CD4-positive, alpha-beta T cell treated with Interleukin-2 at 100 ng/mL for 4 hours (primary cell): ENCODE measurements at places on chromosomes 5 and 9.

DNA sequence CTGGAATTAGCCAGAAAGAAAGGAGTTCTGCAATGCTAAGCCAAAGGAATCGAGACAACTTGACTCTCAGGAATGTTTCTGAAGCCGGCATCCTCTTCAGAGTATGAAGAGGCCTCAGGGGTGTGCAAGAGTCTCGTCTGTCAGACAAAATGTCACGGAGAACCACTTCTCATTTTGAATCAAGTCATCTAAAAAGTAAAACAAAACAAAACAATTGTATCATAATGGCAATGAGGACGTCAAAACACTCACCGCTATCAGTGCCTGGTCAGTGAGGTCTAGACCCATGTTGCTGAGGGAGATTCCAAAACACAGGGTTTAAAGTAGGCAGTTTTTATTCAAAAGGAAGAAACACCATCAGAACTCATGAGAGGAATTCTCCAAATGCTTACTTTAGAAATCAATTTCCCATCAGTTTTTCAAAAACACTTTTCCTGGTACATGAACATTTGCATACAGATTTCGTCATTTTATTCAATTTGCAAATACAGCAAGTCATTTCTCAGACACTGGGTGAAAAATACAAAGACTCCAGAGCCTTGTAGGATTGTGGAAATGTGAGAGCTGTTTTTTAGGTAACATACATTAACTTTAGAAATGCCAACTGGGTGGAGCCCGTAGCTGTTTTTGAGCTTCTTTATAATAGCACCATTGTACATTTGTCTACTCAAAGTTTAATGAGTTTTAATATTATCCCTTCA lies 89.5 kb upstream of the MAP3K1 start:
- no peak for DNase-seq

- DNase-seq, result no peak
Observed at GRCh38 chr5:35044649-35045048, 3.1 kb downstream of the AGXT2 start.

DNA sequence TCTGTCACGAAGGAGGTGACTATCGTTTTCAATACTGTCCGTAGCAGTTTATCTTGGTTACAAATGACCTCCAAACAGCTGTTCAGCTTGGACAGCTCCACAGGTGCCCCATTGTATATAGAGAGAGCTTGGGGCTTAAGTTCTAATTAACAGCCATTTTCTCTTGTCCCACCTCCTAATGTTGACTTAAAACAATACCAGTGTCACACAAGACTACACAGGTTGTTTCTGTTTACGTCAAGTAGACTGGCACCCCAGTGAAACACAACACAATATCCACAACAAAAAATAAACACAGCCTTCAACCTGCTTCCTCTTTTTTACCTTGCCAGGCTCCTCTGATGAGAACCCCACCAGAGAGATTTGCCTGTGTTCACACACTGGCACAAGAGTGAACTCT lies 39.8 kb upstream of the TLE1 start:
- DNase-seq, result no peak

DNA sequence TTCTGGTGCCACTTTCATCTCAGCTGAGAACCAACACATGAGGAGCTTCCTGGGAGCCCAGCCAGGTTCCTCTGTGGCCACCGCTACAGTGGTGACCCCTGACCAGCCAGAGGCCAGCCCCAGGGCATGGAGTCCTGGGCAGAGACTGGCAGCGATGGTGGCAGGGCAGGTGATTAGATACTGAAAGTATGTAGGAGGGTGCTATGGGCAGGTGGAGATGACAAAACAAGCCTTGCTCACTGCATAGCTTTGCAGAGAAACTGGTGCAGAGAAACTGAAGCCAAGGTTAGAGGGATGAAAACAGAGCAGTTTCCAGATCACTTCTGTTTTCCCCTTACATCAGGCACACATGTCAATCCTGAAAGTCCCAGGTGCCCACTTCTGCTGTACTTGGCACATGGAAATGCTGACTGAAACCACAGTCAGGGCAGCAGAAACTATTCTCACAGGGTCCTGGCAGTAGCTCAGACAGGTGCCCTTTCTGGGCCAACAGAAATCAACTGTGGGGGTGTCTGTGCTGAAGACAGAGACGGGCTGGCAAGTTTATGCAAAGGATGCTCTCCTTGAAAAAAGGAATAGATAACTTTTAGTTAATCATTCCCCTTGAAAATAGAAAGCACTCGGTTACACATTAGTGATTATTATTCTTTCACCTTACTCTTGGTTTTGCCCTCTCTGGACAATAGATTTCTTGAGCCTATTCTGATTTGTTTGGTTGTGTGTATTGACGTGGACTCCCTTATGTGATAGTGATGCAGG lies 90.3 kb downstream of the ANKRD55 start:
- DNase-seq, result no peak

GRCh38 chr5:138967791-138968448 lies 92.8 kb upstream of the LRRTM2 start:
- no peak for DNase-seq

GRCh38 chr5:167708449-167708848 lies 583.0 kb upstream of the WWC1 start:
- no peak for DNase-seq

GRCh38 chr5:10481241-10481935 lies 39.7 kb downstream of the ROPN1L start:
- DNase-seq, result no peak

- no peak for DNase-seq
Observed at GRCh38 chr9:121207371-121207940, 5.8 kb upstream of the RAB14 start.

GRCh38 chr5:100584069-100584468 lies 48.9 kb downstream of the FAM174A start:
- no peak for DNase-seq

GRCh38 chr5:147918101-147918685 lies 11.9 kb upstream of the C5orf46 start:
- no peak for DNase-seq

GRCh38 chr9:26723486-26723885 lies 169.1 kb downstream of the CAAP1 start:
- no peak for DNase-seq

- no peak for DNase-seq
Observed at GRCh38 chr5:152689250-152689711, 284.2 kb upstream of the NMUR2 start.

DNA sequence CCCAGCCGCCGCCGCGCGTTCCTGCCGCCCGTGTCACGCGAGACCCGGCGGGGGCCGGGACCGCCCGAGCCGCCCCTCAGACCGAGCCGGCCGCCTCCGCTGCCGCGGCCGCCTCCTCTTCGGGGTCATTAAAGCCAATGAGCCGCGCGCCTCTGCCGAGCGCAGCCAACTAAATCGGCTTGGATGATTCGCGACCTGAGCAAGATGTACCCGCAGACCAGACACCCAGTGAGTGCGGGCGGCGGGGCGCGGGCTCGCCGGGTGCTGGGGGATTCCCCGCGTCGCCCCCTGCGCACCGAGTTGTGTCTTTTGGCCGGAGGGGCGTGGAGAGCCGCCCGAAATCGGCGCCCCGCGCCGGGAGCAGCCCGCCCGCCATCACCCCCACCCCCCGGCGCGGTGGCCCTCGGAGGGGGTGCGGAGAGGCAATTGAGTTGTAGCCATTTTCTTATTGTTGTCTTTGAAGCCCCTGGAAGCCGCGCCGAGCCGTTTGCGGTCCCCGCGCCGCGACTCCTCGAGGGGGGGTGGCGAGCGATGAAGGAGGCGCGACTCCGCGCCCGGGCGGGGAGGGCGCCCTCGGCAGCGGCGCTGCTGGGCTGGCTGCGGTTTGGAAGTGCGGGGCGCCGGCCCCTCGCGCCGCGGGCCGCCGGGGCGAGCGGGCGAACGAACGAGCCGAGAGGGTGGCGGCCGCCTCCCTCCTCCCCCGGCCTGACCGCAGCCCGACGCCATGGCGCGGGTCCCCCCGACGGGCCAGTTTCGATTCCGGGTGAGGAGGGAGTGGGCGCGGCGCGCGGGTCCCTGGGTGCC lies 1.0 kb downstream of the TLE4 start:
- DNase-seq, result peak; percentile 54

DNA sequence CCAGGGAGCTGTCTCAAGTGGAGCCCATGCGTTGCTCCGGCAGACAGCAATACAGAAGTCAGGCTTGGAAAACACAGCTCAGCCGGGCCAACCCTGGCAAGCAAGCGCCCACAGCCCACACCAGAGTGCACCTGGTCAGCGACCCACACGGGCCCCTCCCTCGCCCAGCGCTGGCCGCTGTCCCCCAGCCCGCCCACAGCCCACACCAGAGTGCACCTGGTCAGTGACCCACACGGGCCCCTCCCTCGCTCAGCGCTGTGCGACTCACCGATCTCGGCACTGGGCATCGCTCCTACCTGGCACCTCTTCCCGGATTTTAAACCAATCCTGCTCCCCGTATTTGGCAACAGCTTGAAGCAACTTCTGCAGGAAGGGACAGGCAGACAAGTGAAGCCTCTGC lies 12.8 kb downstream of the SNAPC4 start:
- DNase-seq, result no peak

DNA sequence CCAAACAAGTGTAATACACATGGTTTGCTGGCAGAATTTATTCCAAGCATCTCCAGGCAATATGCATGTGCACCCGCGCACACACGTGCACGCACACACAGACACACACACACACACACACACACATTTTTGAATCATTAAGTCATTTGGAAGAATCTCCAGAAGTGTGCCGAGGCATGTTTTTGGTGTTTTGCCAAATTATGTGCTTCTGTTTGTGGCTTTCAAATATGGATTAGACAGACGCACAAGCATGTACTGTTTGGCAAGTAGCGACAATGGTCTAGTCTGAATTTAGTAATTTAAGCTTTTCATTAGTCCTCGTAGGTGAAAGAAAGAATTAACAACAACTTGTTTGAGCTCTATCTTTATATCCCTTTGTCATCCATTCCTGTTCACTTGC lies 36.7 kb downstream of the NFIB start:
- no peak for DNase-seq

DNA sequence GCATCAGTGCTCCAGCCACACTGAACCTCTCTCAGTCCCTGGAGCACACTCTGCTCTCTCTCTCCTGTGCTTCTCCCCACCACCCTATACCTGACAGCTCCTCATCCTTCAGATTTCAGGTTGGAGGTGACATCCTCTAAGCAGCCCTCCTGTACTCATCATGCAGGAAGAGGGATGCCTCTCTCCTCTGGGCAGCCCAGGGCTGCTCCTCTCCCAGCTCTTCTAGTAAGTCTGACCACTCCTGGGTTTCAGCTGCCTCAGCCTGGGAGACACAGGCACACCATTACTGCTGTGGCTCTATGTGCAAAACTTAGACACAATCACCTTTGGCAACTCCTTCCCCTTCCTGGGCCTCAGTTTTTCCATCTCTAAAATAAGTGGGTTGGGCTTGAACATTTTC lies 232.4 kb upstream of the BRINP1 start:
- no peak for DNase-seq

DNA sequence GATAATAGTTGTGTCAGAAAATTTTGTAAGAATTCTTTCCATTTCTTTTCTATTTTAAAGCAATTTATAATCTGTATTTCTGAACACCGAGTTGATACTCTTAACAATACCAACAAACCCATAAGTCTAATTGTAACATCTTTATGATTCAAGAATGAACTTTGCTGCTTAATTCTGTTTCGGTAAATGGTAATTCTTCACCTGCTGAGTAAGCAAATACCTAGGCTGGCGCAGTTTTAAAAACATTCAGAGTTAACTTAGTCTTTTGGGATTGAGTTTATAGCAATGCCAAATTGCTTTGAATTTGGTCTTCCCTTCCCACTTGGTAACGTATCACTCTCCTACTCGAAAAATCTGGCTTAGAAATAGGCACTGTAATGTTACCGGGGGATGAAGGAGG lies 223.0 kb downstream of the MARCHF11 start:
- no peak for DNase-seq

DNA sequence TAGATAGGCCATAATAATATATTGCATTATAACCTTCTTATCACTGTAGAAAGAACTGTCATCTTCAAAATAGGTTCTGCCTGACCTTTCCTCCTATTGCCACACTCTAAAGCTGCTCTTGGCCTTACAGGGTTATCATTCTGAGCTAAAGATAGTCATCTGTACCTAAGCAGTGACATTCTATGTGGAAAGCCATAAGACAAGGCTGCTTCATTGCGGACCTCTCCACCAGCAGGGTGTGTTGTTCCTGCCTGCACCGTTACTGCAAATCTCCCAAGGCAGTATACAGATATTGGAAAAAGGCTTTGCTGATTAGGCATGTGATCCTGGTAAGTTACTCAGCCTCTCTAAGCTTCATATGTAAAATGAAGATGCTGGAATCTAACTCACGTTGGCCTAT lies 8.1 kb downstream of the ZNF622 start:
- DNase-seq, result no peak

GRCh38 chr9:27393054-27393846 lies 96.3 kb upstream of the EQTN start:
- DNase-seq, result no peak

DNA sequence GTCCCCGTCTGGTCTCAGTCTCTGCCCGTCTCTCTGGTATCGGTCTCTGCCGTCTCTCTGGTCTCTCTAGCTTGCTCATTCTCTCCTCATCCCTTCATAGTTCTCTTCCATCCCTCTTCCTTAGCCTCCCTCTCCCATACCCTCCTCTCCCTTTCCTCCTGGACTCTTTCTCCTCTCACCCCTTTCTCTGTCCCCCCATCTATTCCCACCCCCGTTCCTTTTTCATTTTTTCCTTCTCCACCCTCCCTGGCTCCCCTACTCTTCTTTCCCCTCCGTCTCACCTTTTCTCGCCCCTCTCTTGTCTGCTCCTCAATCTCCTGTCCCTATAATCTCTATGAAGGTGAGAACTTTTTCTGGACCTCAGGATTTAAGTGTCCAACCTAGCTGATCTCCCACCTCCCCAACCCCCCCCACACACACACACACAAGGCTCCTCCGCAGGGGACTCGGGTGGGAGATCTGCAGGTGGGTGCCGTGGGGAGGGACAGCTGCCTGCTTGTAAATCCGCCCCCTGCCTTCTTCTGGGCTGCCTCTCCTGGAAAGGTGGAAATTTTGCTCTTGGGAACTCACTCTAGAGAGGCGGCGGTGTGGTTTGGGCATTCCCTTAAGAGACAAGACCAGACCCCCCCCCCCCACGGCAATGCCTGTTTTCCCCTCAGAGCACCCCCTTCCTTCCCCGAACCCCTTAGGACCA lies 953 bp downstream of the UBE2QL1 start:
- no peak for DNase-seq

DNA sequence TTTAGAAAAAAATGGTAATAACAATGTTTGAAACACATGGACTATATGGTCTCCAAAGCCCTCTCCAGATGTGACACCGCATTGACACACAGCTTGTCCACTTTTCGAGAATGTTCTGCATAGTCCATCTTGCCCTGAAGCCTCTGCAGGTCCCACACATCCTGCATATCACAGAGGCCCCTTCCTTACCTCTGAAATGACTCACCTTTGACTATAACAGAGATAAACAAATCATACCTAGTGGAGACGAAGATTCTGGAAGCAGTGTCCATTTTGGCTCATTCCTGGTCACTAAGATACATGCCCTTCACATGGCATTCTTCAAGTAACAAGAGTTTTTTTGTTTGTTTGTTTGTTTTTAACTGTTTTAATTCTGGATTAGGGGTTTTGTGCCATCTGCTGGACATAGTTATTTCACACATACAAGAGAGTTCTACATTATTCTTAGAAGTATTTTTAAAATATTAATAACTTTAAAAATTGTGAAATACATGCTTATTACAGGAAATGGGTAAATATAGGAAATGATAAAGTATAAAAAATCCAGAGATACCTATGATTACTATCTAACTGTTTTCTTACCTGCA lies 5.1 kb downstream of the ARL14EPL start:
- DNase-seq, result no peak
